ENCODE measurements at places on chromosomes 4 and X. TPM values are rescaled to one million over a fixed set of nuclear protein-coding genes. Genes with fewer than 3 reads are reported as not detected.

The MMRN1 gene
- total RNA-seq, result 12.5 TPM

- no peak for DNase-seq
Observed at GRCh38 chrX:28491322-28491721, 95.9 kb upstream of the IL1RAPL1 start.

The AKAP14 gene
- not detected for total RNA-seq

DNA sequence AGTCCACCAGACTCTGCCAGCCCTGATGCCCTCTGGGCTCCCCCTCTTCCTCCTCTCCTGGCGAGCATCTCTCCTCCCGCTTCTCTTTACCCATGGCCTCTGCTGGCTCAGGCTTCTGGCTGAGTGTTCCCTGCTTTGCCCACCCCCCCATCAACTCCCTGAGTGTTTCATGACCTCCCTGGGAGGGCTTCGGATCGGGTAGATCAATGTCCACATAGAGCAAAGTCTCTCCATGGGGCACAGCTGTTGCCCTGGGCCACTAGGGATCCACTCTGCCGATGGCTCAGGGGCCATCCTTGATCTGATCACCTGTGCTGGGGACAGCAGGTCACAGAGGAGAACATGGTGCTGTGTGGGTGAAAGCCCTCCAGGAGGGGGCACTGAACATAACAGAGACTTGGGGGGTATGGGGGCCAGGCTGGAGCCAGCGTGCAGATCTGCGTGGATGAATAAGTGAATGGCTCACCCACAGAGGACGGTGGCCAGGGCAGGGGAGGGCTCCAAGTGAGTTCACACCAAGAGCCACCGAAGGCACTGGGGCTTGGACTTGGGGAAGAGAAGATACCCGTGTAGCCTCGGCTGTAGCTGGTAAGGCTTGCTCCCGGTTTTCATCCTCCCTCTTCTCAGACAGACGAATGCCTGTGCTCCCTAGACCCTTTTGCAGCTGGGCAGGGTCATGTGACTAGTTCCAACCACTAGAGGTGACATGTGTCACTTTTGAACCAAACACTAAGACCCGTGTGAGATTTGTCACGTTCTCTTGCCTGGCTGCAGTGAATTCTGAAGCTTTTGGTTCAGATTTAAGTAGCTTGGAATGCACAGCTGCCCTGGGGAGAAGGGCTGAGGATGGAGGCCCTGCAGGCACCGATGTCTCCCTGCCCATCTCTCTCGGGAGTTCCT, 23.2 kb upstream of the AFAP1 start:
- DNase-seq, result no peak

The RBM46 gene
- not detected for total RNA-seq

DNA sequence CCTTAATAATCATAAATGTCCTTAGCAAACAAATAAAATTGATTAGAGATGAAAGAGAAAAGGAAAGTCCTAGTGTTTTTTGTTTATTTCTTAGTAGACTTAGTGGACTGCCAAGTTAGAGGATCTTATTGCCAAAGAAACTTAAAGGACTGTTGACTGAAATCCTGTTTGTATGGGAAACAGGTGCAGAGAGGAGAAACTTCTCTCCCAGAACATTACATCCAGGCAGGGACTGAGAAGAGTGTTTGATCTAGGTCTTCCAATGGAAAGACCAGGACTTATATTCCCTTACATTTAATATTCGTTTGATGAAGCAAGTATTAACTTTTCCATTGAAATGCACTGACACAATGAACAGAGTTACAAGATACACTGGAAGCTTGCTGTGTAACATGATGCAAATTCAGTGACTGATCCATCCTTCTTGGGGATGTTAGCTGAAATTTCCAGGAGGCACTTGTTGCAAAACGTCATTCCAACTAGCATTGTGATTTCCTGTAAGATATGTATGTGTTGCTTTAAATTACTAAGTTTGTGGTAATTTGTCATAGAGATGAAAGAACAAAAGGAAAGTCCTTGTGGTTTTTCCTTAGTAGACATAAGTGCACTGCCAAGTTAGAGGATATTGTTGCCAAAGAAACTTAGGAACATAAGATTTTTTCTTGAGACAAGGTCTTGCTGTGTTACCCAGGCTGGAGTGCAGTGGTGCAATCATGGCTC, 505.6 kb downstream of the STIM2 start:
- no peak for DNase-seq

DNA sequence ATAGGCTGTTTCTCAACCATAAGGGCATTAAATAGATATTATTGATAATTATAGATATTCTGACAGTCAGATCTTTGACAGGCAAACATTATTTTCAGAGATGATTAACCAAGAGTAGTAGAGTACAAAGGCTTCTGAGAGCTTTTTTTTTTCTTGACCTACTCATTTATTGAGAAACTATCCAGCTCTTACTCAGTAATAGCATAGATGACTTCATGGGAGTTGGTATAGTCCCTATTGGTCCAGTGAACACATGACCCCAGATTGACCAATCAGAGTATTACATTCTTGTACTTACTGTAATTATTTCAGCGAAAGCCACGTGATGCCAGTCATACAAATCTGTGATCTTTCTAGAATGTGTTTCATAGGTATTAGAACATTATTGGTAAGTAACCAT, 508.7 kb downstream of the FSTL5 start:
- DNase-seq, result no peak

DNA sequence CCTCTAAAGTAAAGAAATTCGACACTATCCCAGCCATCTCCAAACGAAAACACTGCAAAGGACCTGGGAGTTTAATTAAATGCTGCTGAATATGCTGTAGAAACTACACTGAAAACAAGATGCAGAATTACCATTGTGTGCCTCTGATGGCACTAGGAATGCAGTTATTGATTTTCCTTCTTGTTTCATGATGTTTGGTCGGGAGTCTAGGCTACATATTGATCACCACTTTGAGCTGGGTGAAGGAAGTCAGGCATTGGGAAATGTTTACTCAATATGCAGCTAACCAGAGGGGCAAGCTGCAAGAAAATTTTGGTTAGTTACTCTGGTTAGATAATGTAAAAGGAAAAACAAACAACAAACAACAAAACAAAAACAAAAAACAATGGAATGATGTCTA, 650.7 kb upstream of the GALNTL6 start:
- DNase-seq, result no peak

The CCDC149 gene
- 19.5 TPM for total RNA-seq

Data from left cardiac atrium (tissue), 4 donors.